ENCODE measurements at places on chromosomes 3 and 15.

DNA sequence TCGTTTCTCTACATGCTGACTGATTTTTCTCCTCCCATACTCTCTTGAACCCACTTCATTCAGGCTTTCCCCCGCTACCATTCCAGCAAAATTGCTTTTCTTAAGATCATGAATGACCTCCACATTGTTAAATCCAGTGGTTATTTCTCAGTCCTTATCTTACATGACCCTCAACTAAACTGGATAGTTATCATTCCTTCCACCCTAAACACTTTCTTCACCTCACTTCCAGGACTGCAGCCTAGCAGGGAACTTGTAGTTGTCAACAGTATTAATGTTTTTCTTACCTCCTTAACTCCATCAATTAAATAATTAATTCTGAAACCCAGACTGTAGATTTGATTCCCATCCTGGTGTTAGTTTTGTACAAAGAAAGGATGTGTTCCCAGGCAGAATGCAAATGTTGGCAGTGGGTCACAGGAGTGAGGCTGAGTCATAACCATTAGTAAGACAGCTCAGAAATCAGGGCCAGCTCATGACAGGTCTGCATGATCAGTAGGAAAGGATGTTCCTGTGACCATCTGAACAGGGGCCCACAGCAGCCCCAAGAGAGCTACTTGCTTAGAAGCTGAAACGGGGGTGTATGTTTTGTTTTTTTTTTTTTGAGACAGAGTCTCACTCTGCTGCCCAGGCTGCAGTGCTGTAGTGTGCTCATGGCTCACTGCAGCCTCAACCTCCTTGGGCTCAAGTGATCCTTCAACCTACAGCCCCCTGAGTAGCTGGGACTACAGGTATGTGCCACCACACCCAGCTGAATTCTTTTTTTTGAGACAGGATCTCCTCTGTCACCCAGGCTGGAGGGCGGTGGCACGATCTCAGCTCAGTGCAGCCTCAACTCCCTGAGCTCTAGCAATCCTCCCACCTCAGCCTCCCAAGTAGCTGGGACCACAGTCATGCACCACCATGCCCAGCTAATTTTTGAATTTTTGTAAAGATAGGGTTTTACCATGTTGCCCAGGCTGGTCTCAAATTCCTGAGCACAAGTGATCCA is 9.1 kb downstream of the BCL2L10 start:
- DNase-seq = no peak

DNA sequence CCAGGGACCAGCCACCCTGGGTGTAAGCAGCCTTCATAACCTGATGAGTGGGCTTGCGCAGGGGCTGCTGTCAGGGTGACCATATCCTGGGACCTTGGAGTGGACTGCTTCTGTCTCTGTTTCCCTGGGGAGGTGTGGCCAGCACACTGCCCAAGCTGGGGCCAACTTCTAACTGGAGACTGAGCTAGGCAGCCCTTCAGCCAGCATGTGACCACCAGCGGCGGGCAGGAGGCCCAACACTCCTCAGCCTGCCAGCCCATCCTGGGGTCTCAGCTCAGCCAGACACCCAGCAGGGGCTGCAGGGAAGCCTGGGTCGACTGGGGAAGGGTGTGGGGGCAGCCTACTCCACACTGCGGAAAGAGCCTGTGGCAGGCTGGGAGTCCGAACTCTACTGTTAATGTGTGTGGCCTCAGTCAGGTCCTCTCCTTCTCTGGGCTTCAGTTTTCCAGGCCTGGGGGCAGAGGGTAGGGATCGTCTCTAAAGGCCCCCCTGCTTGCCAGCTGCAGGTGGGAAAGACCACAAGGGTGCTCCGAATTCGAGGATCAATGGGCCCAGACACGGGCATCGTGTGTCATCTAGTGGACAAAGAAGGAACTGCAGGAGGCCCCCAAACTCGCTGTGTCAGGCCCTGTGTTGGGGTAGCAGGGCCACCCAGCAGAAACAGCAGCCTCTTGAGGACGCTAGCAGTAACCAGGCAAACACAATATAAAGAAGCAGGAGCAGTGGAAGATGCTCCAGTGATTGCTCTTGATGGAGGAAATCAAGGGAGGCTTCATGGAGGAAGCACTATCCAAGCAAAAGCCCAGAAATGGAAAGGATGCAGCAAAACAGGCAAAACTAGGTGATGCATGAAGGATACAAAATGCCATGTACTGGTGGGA is 2.0 kb upstream of the SEMA3G start:
- DNase-seq = peak; percentile 54

DNA sequence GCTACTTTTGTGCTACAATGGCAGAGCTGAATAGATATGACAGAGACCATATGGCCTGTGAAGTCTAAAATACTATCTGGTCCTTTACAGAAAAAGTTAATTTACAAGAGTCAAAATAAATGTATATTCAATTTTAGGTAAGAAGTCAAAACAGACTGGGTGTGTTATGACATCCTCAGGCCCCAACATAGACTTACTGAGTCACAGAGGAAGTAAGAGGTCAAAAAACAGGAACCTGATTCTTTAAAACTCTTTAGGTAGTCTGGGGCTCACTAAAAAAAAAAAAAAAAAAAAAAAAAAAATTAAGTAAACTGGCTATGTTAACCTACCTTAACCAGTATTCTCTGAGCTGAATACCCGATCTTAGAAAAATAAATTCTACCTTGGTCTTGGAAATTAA is 13.1 kb downstream of the DNAAF4 start:
- DNase-seq = no peak

DNA sequence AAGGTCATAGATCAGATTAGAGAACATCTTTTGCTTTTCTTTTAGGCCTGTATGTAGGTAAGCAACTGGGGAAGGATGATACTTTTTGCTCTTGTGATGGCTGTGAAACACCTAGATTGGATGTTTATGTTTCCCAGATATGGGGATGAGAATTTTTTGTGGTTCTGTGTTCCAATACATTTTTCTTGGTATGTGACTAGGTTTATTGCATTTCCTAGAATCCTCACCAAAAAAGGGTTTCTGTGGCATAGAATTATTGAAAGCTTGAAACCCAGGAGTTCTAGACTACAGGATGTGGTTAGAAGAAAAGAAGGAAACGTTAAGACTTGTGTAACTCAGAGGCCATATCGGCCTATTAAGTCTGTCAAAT is 25.8 kb downstream of the OXNAD1 start:
- DNase-seq = no peak

DNA sequence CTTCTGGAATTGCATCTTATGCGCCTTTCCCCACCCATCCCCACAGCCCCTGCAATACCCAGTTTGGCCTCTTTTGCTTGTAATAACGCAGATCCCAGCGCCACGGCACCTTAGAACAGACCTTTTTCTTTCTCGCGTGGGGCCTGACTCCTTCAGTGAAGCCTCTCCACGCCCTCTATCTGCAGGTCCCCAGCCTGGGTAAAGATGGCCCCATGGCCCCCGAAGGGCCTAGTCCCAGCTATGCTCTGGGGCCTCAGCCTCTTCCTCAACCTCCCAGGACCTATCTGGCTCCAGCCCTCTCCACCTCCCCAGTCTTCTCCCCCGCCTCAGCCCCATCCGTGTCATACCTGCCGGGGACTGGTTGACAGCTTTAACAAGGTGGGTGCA is 594 bp downstream of the CRELD1 start:
- no peak for DNase-seq

DNA sequence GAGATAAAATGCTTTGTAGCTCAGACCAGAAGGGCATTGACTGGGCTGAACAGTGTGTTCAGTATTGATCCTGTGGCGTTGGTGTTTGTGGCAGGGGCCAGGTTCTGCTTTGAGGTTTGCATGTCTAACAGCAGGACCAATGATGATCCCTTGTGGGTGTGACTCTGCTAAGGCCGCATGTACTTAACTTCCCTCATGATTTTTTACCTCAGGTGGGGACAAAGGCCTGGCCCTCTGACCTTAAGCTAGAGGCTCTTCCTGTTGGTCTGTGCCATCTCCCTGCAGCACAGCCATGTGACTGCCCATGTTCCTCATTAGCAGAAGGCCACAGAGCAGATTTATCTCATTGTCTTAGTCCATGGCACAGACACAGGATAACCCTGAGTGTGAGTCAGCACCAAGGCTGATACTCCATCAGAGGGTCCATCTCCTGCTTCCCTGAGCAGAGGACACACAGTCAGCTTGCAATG is 34.3 kb upstream of the BSN start:
- DNase-seq = no peak

DNA sequence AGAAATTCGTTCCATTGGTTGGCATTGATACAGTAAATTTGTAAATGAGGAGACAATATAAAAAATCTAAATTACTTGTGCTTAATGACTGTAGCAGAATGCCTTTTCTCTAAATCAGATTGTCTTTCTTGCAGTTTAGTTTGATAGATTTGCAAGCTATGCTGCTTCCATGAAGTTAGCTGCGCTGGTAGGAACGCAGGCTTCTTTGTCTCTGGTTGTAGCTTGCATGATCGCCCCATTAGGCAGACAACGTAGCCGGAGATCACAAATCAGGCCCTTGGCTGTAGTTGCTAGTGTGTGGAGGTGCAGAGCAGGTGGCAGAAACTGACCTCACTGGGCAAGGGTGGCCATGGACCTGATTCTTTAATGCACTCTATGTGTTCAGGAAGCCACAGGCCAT is 6.1 kb downstream of the ZIC1 start:
- no peak for DNase-seq

DNA sequence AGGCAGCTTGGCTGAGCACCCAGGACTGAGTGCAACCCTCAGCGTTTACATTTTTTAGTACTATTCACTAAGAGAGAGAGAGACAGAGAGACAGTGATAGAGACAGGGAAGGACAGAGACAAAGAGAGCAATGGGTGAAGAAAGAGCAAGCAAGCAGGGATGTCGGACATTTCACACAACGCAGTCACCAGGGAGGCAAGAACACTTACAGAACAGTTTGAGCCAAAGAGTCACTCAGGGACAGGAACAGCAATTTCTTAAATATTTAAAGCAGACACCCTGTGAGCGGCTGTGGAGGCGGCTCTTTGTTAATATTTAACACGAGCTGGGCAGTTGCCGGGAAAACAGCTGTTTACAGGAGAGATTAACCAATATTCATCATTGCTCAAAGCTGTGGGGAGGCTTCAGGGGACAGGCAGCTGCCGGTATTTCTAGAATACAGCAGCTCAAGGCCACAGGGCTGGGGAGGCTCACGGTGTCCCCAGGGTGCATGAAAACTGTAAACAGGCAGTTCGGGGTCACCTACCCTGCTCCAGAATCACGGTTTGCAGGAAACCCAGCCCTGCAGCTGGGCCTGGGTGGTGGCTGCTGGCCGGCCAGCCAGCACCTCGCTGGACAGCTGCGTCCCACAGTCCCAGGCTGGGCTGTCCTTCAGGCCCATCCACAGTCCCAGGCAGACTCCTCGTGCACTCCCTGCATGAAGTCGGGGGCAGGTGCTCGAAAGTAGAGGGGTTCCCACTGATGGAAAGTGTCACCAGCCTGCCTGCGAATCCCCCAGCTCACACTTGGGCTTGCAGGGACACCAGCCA is 38.8 kb upstream of the PCSK6 start:
- DNase-seq = peak; percentile 86

- DNase-seq = no peak
These were observed 91.7 kb upstream of the FGF12 start for GRCh38 chr3:192819001-192819569.

GRCh38 chr3:143002083-143002712 is 828 bp downstream of the U2SURP start:
- DNase-seq = peak; percentile 12

GRCh38 chr3:15982243-15982642 is 184.5 kb upstream of the ANKRD28 start:
- DNase-seq = no peak

DNA sequence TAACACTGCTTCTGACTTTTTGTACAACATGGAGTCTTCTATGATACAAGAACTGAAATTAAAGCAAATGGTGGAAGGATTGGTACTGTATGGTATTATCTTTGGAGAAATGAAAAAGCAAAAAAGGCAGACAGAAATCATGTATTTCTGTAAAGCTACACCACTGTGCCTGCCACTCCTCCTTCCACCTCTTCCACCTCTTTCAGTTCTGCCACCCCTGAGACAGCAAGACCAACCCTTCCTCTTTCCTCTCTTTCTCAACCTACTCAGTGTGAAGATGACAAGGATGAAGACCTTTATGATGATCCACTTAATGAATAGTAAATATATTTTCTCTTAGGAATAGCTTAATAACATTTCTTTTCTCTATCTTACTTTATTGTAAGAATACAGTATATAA is 57.0 kb downstream of the CD200 start:
- DNase-seq = no peak

DNA sequence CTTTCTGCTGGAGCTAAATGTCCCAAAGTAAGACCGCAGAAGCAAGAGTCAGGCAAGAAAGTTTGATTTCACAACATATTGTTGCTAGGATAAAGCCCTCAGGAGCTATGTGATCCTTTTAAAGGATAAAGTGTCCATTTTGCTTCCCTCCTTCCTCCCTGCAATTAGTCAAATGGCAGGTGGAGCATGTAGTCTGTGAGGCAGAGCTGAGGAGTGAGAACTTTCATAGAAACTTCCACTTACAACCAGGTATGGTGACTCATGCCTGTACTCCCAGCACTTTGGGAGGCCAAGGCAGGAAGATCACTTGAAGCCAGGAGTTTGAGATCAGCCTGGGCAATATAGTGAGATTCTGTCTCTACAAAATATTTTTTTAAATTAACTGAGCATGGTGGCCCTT is 25.2 kb upstream of the RHCG start:
- DNase-seq = no peak

DNA sequence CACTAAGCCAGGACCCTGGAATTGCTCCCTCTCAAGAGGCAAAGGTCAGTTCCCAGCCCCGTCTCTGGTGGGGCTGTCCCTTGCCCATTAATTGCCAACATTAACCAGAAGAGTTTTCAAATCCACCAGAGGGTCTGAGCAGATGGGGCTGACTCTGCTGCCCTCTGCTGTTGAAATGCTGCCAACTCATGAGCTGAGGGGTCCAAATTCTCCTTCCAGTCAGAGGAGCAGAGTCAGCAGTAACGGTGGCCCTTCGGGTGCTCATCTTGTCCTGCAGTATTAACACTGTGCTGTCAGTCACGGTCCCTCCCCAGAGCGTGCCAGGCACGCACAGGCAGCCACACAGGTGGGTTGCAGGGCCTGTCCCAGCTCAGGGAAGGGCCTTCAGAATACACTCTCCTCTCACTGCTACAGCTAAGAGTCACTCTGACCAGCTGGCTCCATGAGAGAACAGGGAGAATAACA is 10.7 kb upstream of the SPTBN5 start:
- peak; percentile 93 for DNase-seq

GRCh38 chr15:23387621-23388190 is 33.2 kb downstream of the GOLGA8S start:
- DNase-seq = no peak

GRCh38 chr15:66599536-66600239 is 33.9 kb upstream of the LCTL start:
- DNase-seq = no peak

DNA sequence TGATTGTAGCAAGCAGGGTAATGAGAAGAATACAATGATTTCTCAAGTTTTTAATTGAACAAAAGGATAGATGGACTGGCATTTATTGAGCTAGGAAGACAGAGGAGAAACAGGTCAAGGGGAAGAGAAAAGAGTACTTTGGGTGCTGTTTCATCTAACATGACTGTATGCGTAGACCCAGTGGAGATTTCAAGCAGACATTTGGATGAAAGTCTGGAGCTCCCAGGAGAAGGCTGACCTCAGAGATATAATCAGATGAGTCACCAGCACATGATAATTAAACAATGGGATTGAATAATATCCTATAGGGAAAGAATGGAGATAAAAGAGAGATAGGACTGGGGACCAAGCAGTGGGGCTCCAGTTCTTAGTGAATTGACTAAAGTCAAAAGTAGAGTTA is 194.9 kb downstream of the ARRDC4 start:
- DNase-seq = no peak
